Nucleus accumbens (tissue), 56 donors: ENCODE measurements at places on chromosomes 5 and 9.

GRCh38 chr5:33129309-33129708 lies 311.5 kb upstream of the TARS1 start:
- no peak for DNase-seq

DNA sequence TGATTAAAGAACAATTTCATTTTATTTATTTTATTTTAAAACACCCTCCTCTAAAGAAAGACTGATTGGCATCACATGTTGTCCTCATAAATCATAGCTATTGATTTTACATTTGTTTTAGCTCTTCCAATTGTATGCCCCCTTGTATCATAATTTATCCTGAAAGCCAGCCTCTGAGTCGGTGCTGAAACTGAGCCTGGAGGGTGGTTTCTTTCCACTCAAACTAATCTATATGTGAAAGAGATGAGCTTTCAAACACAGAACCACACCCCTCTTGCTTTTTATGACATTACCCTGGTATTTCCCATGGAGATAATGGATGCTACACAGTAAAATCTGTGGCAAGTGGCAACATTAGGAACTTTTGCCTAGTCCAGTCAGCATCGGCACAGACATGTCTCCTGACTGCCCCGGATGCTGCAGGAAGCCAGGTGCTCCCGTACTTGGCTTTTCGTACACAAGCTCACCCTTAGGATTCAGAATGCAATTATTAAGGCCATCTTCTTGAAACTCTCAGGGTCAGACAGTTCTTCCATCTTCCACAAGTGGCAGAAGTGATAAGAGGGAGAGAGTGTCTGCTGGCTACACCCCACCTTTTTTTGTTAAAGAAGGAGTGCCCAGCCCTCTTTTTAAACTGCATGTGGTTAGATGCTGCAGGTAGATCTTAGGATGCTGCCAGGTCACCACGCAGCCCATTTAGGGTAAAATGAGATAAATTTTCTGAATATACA lies 91.1 kb downstream of the SNCAIP start:
- DNase-seq, result no peak

DNA sequence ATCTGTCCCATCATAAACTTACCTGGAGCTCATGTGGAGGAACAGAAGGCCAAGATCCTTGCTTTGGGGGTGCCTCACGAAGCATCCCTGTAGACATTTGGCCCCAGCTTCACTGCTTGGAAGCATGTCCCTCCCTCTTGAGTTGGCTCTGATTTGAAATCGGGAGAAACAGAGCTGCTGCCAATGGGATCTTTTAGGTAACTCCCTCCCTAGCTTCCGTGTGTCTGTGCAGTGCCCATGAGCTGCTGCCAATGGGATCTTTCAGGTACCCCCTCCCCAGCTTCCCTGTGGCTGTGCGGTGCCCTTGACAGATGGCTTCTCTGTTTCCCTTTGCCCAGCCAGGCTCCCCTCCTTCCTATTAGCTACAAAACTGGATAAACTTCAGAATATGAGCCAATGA lies 178.0 kb downstream of the NR3C1 start:
- DNase-seq, result no peak

- DNase-seq, result no peak
Observed at GRCh38 chr9:87662808-87663528, 63.0 kb upstream of the CTSL start.

GRCh38 chr9:131522257-131523085 lies 8.6 kb downstream of the UCK1 start:
- no peak for DNase-seq

DNA sequence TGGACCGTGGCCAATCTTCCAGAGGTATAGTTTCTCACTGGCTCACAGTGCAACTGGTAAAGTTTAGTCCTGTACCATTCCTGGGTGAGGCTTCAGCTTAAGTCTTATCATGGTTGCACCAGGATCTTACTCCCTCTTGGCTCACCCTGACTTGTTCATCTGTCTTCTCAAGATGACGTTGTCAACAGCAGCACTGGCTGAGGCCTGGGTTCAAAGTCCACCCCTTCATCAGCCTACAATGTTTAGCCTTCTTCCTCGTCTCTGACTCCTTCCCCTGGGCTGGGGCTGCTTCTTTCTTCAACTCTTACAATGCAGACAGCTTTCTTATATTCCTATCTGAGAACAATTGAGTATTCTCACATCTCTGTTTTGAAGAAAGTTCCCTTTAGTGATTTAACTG lies 311.1 kb upstream of the CLINT1 start:
- DNase-seq, result no peak

DNA sequence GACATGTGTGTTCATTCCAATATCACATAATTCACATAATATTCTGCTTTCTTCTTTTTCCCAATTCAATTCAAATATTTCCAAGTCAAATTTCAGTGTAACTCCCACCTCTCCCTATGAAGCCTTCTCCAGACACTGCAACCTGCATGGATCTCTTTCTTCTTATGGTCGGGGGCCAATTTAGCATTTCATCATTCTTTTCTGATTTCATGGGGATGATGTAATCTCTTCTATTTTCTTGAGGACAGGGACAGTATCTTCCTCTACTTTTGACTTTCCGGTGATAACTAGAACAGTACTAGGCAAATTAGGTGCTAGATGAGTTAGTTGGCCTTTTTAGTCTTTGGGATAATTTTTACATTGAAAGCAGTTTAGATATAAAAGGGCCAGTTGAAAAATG lies 92.7 kb downstream of the CARTPT start:
- DNase-seq, result no peak

- no peak for DNase-seq
Observed at GRCh38 chr5:52844885-52845284, 57.2 kb downstream of the ITGA1 start.

DNA sequence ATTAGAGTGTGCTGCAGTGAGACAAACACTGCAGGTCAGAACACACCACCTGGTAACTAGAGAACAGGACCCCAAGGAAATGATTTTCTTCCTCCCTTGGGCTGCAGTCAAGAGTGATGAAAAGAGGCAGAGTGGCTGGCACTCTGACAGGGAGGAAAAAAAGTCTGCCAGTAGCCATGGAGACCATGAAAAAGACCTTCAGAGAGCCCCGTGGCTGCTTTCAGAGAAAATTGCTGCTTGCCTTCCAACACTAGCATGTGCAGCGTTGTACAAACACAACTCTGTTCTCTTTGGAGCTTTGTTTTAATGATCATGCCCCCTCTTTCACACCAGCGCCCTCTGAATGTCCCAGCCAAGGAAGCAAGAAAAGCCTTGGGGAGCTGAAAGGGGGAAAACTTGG lies 68.8 kb downstream of the ANKRD55 start:
- peak; percentile 40 for DNase-seq

DNA sequence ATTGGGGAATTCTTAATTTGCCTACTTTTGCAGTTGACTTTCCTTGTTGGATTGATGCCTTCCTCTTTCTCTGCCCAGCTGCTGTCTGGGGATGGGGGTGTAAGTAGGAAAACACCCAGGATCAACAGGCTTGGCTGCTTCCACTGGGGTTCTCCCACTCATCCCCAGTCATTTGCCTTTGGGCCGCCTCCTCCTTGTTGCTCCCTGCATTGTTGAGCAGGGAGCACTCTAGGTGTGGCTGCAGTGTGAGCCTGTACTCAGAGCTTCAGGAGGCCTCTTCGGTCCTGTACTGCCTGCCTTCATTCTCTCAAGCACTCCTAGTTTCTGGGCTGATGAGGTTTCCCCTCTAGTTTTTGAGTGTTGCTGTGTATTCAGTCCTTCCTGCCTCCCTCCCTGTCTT lies 12.1 kb downstream of the RHOBTB3 start:
- DNase-seq, result no peak

GRCh38 chr9:91825422-91825821 lies 124.6 kb downstream of the ROR2 start:
- DNase-seq, result no peak

DNA sequence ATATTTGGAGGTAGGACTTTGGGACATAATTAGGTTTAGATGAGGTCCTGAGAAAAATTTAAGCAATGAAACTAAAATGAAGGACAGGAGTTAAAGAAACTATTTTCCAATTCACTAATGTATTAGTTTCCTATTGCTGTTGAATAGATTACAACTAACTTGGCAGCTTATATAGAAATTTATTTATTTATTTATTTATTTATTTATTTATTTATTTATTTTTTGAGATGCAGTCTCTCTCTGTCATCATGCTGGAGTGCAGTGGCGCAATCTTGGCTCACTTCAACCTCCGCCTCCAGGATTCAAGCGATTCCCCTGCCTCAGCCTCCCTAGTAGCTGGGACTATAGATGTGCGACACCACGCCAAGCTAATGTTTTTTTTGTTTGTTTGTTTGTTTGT lies 182.4 kb upstream of the ADCY2 start:
- DNase-seq, result no peak

GRCh38 chr5:10290438-10290837 lies 17.3 kb downstream of the CMBL start:
- DNase-seq, result no peak

- no peak for DNase-seq
Observed at GRCh38 chr9:77251050-77251449, 73.7 kb downstream of the VPS13A start.

GRCh38 chr5:157744051-157745011 lies 819 bp downstream of the LSM11 start:
- DNase-seq, result no peak

DNA sequence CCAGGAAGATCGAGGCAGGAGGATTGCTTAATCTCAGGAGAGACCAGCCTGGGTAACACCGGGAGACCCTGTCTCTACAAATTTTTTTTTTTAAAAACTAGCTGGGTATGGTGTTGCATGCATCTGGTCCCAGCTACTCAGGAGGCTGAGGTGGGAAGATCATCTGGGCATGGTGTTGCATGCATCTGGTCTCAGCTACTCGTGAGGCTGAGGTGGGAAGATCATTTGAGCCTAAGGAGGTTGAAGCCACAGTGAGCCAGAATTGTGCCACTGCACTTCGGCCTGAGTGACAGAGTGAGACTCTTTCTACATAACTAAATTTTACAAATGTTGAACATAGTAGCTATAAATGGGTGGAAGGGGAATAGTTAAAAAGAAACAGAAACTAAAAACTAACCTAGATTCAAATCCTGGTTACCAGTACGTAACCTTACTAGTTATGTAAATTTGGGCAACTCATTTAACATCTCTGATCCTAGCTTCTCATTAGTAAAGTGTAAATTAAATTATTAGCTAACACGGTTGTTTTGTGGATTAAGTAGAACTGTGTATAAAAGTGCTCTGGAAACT lies 41.7 kb downstream of the TMEM161B start:
- no peak for DNase-seq

DNA sequence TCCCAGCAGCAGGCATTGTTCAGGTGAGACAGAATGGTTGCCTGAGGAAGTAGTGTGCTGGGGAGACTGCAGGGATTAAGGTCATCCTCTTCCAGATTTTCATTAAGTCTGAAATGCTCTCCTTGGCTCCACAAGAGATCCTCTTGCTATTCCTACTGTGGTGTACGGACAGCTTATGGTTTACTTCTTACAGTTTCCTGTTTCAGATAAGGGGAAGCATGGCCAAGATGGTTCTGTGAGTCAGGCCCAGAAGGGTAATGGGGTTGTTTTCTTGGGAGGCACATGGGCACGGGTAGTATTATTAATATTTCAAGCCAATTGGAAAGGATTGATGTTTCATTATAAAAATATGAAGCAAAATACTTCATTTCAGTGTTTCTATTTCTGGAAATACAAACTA lies 42.9 kb downstream of the GLRX start:
- no peak for DNase-seq

DNA sequence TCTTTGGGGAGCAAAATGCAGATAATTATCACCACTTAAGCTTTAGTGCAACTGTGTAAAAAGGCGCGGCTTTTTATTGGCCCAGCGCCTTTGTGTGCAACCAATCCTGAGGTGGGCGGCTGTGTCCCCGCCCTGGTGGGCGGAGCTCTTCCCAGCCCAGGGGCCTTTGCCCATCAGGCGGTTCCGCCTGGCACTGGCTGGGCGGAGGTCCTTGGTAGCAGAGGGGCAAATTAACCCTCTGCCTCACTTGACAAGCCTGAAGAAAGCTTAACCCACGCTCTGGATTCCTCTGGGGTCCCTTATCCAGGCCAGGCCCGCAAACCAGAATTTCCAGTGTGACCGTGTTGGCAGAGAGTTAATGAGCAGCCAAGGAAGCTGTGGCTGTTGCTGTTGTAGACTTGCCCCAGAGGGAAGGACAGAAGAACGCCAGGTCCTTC lies 12.8 kb upstream of the NIPAL4 start:
- DNase-seq, result no peak

DNA sequence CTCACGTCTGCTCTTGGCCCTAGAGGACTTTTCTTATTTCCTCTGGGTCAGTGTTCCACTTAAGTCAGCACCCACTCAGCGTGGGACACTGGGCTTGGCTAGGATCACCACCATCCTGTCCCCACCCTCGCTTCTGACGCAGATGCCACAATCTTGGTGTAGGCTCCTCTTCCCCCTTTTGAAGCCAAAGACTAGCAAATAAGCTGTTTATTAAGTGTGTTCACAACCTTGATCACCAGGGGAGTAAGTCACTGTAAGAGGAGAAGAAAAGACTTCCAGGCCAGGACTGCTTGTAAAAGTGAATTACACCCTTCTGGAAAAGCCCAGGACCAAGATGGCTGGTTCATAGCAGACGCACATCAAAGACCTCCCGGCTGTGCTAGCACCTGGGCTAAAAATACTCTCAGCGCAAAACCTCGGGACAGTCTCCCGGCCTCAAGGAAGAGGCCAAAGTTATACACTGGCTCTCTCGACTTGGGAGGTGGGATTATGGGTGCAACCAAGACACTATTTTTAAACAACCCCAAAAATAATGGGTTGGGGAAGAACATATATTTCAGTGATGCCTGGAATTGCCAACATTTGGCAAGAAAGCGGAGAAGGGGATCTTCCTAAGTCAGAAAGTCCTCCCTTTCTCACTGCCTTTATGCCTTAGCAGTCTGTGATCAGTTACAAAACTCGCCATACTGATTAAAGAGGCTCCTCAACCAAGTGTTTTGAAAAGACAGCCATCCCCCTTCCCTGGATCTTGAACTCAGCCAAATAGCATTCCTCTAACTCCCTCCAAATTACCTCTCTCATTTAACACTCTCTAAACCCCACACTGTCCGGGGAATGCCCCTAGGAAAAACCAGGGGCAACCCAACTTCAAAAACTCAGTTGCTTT lies 69.4 kb downstream of the RAPGEF1 start:
- no peak for DNase-seq

GRCh38 chr9:128940271-128940921 lies 7.0 kb downstream of the DOLK start:
- DNase-seq, result no peak

- DNase-seq, result no peak
Observed at GRCh38 chr5:172533399-172534228, 79.3 kb upstream of the SH3PXD2B start.

GRCh38 chr5:97365163-97365845 lies 182.3 kb upstream of the RIOK2 start:
- DNase-seq, result no peak

DNA sequence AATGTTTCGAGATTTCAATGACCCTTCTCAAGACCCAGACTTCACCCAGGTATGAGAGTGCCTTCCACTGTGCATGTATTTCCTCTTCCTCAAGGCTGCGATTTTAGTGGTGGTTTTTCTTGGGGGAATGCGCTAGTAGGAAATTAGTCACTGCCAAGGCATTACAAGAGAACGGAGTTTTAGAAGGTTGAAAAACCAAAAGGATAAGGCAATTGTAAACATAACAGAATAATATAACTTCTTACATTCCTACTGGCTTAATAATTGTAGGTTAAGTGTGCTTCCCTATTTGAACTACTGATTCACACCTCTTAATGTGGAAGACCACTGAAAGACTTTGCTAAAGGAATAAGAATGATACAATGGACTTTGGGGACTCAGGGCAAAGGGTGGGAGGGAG lies 38.9 kb downstream of the ACO1 start:
- no peak for DNase-seq

GRCh38 chr9:115759426-115759825 lies 394.2 kb upstream of the PAPPA start:
- no peak for DNase-seq

GRCh38 chr9:2916382-2916985 lies 72.6 kb upstream of the PUM3 start:
- DNase-seq, result no peak
